ENCODE measurements at places on chromosomes 16 and 17.
A peak's percentile ranks its signal among the peaks of the same experiment; 100 is the strongest.

DNA sequence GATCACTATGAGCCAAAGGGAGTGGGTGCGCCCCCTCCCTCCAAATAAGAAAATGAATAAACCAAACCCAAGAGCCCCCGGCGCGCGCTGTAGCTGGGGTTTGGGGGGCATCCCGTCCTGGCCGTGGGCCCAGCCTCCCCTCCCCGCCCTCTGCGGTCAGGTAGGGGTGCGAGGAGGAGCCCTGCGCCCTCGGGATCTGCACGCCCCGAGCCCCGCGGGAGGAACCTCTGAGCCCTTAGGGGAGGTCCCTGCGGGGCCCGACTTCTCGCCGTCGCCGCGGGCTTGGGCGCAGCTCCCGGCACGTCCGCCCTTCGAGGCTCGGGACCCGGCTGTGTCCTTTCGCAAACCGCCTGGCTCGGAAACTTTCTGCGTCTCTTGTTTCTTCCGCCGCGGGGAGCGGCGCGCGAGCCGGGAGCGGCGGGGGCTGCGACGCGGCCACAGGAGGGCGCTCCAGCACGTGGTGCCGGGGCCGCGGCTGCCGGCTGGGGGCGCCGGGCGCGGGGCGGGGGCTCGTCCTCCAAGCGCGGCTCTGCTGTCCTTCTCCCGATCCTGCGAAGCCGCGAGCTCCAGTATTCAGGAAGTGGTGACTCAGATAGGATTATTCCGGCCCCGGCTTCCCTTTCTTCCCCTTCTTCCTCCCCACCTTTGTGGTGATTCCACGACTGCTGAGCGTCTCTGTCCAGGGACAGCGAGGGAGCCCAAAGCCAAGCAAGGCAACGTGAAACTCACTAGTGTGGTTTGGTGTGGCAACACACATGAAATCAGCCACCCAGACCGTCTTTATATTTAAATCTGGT is 1.6 kb downstream of the PITPNC1 start:
- DNase-seq = peak; percentile 61

- no peak for DNase-seq
Observed at GRCh38 chr17:73029991-73030390, 62.5 kb downstream of the SLC39A11 start.

GRCh38 chr17:49748791-49749190 is 15.1 kb downstream of the FAM117A start:
- peak; percentile 64 for DNase-seq

- no peak for DNase-seq
Observed at GRCh38 chr17:43832168-43832975, 574 bp downstream of the MPP3 start.

DNA sequence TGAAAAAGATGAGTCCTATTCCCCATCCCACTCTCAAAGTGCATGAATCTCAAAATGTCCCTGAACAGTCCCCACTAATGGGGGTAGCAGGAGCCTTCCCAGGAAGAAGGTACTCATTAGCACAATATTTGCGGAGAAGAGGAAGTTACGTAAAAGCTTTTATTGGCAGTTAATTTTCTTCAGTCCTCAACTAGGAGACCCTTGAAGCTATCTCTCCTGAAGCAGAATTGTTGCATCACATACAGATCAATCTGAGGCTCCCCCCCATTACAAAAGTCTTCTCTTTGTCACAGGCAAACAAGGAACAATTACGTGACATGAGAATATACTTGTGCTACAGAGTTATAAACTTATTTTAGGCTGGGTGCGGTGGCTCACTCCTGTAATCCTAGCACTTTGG is 14.2 kb downstream of the SLFN12L start:
- no peak for DNase-seq

DNA sequence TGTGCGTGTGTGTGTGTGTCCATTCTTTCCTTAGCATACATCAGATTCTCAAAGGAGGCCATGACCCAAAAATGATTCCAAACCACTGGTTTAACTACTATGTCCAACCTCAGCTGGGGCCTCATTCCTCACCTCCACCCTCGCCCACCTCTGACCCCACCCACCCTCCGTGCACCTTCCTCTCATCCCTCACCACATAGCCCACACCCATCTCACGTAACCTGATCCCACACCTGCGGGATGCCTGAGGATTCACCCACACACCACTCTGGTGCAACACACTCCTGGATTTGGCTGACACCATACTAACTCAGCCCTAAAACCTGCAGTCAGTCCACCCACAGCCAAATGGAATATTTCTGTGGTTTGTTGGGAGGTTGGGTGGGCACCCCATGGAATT is 3.3 kb upstream of the CSNK2A2 start:
- no peak for DNase-seq

- no peak for DNase-seq
Observed at GRCh38 chr16:25097276-25097975, 14.1 kb upstream of the LCMT1 start.

DNA sequence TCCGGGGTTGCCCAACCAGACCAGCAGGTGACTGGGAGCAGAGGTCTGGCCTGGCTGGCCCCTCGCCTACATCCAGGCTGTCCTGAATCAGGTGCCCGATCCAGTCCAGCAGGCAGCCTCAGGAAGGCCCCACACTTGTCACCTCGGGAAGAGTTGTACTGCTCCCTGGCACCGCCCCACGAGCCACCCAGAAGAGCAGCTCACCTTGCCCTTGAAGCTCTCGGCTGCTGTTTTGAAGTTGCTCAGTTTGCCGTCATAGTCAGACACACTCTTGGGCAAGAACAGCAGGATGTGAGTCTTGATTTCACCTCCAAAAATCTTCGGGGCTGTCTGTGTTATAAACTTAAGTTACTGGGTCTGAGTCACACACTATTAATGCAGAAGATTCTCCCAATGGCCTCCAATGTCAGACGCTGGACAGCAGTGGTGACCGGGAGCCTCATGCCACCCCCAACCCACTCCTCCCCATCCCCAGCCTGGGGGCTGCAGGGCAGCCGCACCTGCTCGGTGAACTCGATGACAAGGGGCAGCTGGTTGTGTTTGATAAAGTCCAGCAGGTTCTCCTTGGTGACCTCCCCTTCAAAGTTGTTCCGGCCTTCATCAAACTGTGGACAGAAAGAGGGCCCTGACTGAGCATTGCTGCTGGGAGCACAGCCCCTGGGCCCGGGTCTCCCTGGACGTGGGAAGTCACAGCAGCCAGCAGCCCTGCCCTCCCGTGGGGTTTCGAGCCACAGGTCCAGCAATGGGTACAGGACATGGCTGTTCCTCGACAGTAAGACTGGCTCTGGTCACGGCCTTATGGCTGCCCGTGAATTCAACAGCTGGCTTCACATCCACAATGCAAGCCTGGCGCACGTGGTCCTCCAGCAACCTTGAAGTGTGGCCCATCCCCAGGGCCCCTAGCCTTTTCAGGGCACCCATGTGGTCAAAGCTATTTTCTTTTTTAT is 12.2 kb upstream of the PPP1R27 start:
- no peak for DNase-seq

- DNase-seq = no peak
Observed at GRCh38 chr17:64692187-64692586, 30.1 kb upstream of the SMURF2 start.
